ENCODE measurements at places on chromosomes 3 and 15. TPM values are rescaled to one million over a fixed set of nuclear protein-coding genes. Genes with fewer than 3 reads are reported as not detected.

NMNAT3 gene
- polyA plus RNA-seq: 0.22 TPM

- DNase-seq: no peak
Observed at GRCh38 chr3:183108470-183108869, 9.2 kb upstream of the MCCC1 start.

GRCh38 chr3:107264888-107265287, 112.4 kb upstream of the CCDC54 start:
- DNase-seq: no peak

GRCh38 chr3:42195879-42196330, 70.1 kb downstream of the CCK start:
- no peak for DNase-seq

DNA sequence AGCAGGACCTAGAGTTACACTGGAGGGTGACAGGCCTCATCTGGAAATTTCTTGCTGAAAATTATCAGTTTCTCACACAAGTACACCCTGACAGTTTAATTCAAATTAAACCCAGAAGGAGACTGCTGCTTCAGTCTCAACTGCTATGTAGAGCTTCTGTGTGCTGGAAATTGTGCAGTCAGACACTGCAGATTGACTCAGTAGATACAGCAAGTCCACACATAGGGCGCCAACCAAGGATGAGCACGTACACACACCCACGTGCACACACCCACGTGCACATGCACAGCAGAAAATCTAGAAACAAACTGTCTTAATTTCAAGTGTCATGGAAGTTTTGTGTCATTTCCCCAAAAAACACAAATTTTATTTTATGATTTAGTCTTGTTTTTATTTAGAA, 192.9 kb downstream of the PDE8A start:
- DNase-seq: no peak

DNA sequence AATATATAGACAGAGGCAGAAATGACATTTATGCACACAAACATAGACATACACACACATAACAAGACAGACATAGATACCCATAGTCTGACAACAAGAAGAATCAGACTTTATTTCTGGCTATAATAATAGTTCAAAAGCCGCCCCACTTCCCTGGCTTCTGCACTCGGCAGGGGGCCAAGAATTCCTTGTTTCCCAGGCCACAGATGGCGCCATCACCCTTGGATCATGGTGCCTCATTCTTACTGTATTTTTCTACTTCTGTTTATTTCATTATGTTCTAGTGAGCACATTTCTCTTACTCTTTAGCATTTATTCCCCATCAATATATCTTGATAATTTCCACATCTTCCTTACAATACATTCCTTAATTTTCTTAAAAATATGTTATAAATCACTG, 387.5 kb downstream of the NLGN1 start:
- DNase-seq: no peak

DNA sequence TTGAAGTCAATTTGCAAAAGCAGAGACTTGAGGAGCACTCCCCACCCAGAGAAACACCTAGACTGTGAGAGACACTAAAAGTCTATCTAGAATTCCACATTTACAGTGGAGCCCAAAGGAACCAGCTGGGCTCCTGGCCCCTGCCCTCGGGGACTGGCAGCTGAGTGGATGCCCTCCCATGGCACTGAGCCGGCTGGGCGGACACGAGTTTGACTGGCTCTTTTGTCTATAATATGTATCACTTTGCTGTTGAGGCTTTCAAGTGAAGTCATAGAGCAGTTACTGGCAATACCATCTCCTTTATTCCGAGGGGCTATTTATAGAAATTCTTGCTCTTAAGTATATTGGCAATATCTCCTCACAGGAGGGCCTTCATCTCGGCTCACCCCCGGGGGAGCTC, 65.8 kb upstream of the TNFAIP8L3 start:
- DNase-seq: no peak

GRCh38 chr3:98744283-98744682, 18.9 kb upstream of the ST3GAL6 start:
- DNase-seq: no peak

DNA sequence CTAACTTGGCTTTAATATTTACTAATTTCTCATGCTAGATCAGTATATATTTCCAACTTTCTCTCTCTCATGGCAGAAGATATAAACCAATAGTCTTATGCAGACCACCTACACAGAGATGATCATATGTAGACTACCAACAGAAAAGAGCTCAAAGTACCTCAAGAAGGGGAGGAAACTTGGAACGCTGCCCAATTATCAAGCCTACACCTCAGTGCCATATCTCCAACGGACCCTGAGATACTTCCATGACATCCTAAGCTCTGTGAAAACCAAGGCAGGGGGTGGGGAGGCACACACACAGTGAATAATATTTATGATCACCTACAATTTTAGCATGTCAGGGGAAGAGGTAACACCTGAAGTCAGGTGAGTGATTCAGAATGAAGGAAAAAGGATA, 100.6 kb downstream of the STAG1 start:
- DNase-seq: no peak

Measured in AG04450 (cell line).